ENCODE measurements at places on chromosomes 13 and 19.

GRCh38 chr19:7434391-7434790 lies 54.4 kb downstream of the PEX11G start:
- no peaks in the 10 kb centered on the region for H3K4me1 ChIP-seq
- H3K27me3 ChIP-seq, result no peaks in the 10 kb centered on the region
- no peaks in the 10 kb centered on the region for H3K36me3 ChIP-seq
- H3K4me3 ChIP-seq, result no peak overlapping the region
- DNase-seq, result no peak

- no peak for DNase-seq
- H3K4me1 ChIP-seq, result peaks cover 16% of the 10 kb centered on the region
- H3K36me3 ChIP-seq, result no peaks in the 10 kb centered on the region
- H3K4me3 ChIP-seq, result no peak overlapping the region
These were observed 10.3 kb downstream of the ACTN4 start for GRCh38 chr19:38657633-38658222.

GRCh38 chr13:59318320-59318930 lies 845.3 kb downstream of the DIAPH3 start:
- H3K27ac ChIP-seq, result no peak overlapping the region
- no peaks in the 10 kb centered on the region for H3K4me1 ChIP-seq
- H3K27me3 ChIP-seq, result no peaks in the 10 kb centered on the region
- H3K36me3 ChIP-seq, result no peaks in the 10 kb centered on the region

GRCh38 chr13:106453101-106453500 lies 82.4 kb downstream of the EFNB2 start:
- DNase-seq, result no peak
- H3K27ac ChIP-seq, result no peak overlapping the region
- H3K27me3 ChIP-seq, result no peaks in the 10 kb centered on the region
- no peaks in the 10 kb centered on the region for H3K4me1 ChIP-seq
- H3K36me3 ChIP-seq, result no peaks in the 10 kb centered on the region

GRCh38 chr13:30792285-30793000 lies 57.1 kb downstream of the ALOX5AP start:
- H3K4me3 ChIP-seq, result no peak overlapping the region
- no peaks in the 10 kb centered on the region for H3K36me3 ChIP-seq
- no peaks in the 10 kb centered on the region for H3K27me3 ChIP-seq
- H3K4me1 ChIP-seq, result no peaks in the 10 kb centered on the region

GRCh38 chr19:4052993-4053422 lies 13.7 kb downstream of the ZBTB7A start:
- peaks cover 16% of the 10 kb centered on the region for H3K36me3 ChIP-seq
- no peaks in the 10 kb centered on the region for H3K27me3 ChIP-seq
- no peak for DNase-seq

DNA sequence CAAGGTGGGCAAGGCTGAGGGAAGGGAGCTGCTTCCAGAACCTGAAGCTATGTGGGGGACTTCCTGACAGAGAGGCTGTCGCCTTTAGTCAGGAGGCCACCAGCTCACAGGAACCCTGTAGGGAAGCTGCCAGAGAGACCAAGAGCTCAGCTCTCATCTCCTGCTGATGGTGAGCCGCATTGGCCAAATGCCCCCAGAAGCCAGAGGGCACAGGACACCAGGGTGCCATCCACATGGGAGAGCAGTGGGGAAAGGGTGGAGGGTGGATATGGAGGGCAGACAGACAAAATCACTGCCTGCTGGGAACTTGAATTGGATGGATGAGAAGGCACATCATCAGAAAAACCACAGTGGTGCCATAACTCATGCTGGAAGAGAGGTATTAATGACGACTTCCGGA lies 36.0 kb downstream of the SERP2 start:
- H3K4me1 ChIP-seq, result no peaks in the 10 kb centered on the region
- no peaks in the 10 kb centered on the region for H3K27me3 ChIP-seq
- H3K4me3 ChIP-seq, result no peak overlapping the region
- DNase-seq, result no peak
- no peaks in the 10 kb centered on the region for H3K36me3 ChIP-seq

DNA sequence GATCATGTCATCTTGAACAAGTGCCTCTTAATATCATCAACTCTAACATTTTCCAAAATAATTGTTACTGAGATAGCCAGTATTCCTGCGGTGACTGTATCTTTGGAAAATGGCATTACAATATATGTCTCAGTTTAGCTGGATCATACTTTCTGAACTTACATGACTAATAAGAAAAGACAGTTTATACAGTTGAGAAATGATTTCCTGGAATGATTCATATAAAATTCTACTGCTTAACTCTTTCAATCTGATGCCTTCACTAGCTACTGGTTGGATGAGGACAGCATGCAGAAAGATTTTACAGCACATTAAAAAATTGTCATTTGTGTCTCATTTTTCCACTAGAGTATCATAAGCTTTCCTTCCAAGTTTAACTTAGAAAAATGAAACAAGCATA lies 302.1 kb downstream of the PCDH17 start:
- no peaks in the 10 kb centered on the region for H3K27me3 ChIP-seq
- no peak overlapping the region for H3K4me3 ChIP-seq
- no peaks in the 10 kb centered on the region for H3K36me3 ChIP-seq
- H3K4me1 ChIP-seq, result no peaks in the 10 kb centered on the region

DNA sequence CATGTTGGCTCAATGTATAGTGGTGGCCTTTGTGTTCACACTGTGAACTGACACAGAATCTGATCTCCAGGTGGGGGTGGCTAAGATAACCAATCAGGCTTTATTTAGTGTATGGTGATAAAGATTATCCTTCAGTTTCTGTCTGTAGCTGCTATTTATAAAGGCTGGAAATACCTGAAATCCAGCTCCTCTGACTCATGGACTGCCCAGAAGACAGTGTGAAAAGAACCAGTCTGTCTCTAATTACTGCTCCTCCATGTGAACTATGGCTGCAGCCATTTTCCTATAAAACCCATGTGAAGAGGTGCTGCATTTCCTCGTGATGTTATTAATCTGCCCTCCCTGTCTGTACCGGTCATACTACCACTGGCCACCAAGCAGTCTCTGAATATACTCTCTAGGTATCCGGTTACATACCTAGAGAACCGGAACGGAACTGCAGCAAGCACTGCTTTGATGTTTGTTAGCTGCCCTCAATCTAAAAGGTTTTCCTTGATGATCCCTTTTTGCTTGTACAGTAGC lies 238.0 kb downstream of the LHFPL6 start:
- H3K27me3 ChIP-seq, result no peaks in the 10 kb centered on the region
- no peaks in the 10 kb centered on the region for H3K36me3 ChIP-seq
- H3K4me1 ChIP-seq, result no peaks in the 10 kb centered on the region
- DNase-seq, result no peak
- no peak overlapping the region for H3K27ac ChIP-seq

GRCh38 chr19:32878988-32879387 lies 9.4 kb upstream of the SLC7A9 start:
- no peak overlapping the region for H3K27ac ChIP-seq
- H3K4me1 ChIP-seq, result no peaks in the 10 kb centered on the region
- no peaks in the 10 kb centered on the region for H3K27me3 ChIP-seq
- no peaks in the 10 kb centered on the region for H3K36me3 ChIP-seq
- DNase-seq, result no peak

GRCh38 chr19:7139095-7139494 lies 69.6 kb downstream of the ZNF557 start:
- H3K4me1 ChIP-seq, result no peaks in the 10 kb centered on the region
- no peak overlapping the region for H3K4me3 ChIP-seq
- peaks cover 6% of the 10 kb centered on the region for H3K36me3 ChIP-seq
- no peaks in the 10 kb centered on the region for H3K27me3 ChIP-seq
- DNase-seq, result no peak

- H3K4me1 ChIP-seq, result peaks cover 7% of the 10 kb centered on the region
- peak overlapping the region; percentile 82 for H3K27ac ChIP-seq
- DNase-seq, result peak; percentile 76
- peak overlapping the region; percentile 64 for H3K4me3 ChIP-seq
- H3K27me3 ChIP-seq, result no peaks in the 10 kb centered on the region
These were observed 117.4 kb downstream of the ESD start for GRCh38 chr13:46679369-46680120.

GRCh38 chr13:92833071-92833470 lies 393.5 kb upstream of the GPC6 start:
- no peaks in the 10 kb centered on the region for H3K27me3 ChIP-seq
- no peaks in the 10 kb centered on the region for H3K4me1 ChIP-seq
- H3K4me3 ChIP-seq, result no peak overlapping the region

GRCh38 chr13:46173656-46174055 lies 8.3 kb downstream of the LCP1 start:
- H3K27me3 ChIP-seq, result no peaks in the 10 kb centered on the region
- H3K27ac ChIP-seq, result peak overlapping the region; percentile 6
- DNase-seq, result no peak
- peaks cover 75% of the 10 kb centered on the region for H3K4me1 ChIP-seq
- no peaks in the 10 kb centered on the region for H3K36me3 ChIP-seq
- H3K4me3 ChIP-seq, result no peak overlapping the region

GRCh38 chr13:80297094-80297493 lies 43.8 kb downstream of the SPRY2 start:
- H3K4me3 ChIP-seq, result no peak overlapping the region
- H3K27me3 ChIP-seq, result no peaks in the 10 kb centered on the region
- DNase-seq, result no peak
- H3K36me3 ChIP-seq, result no peaks in the 10 kb centered on the region
- H3K4me1 ChIP-seq, result no peaks in the 10 kb centered on the region

- no peak overlapping the region for H3K4me3 ChIP-seq
- no peaks in the 10 kb centered on the region for H3K36me3 ChIP-seq
- no peak overlapping the region for H3K27ac ChIP-seq
- no peak for DNase-seq
- H3K4me1 ChIP-seq, result no peaks in the 10 kb centered on the region
- no peaks in the 10 kb centered on the region for H3K27me3 ChIP-seq
These were observed 147.8 kb downstream of the STK24 start for GRCh38 chr13:98429081-98429480.

- H3K36me3 ChIP-seq, result no peaks in the 10 kb centered on the region
- H3K4me1 ChIP-seq, result no peaks in the 10 kb centered on the region
- no peak overlapping the region for H3K27ac ChIP-seq
- no peak overlapping the region for H3K4me3 ChIP-seq
These were observed 25.9 kb upstream of the OR10H2 start for GRCh38 chr19:15701757-15702533.

GRCh38 chr13:71524613-71525304 lies 342.2 kb downstream of the DACH1 start:
- H3K4me3 ChIP-seq, result no peak overlapping the region
- H3K27ac ChIP-seq, result no peak overlapping the region
- no peaks in the 10 kb centered on the region for H3K36me3 ChIP-seq
- H3K27me3 ChIP-seq, result no peaks in the 10 kb centered on the region
- DNase-seq, result no peak

- no peak overlapping the region for H3K4me3 ChIP-seq
- DNase-seq, result no peak
- H3K27ac ChIP-seq, result no peak overlapping the region
- no peaks in the 10 kb centered on the region for H3K4me1 ChIP-seq
These were observed 207.4 kb downstream of the DCT start for GRCh38 chr13:94272038-94272437.

DNA sequence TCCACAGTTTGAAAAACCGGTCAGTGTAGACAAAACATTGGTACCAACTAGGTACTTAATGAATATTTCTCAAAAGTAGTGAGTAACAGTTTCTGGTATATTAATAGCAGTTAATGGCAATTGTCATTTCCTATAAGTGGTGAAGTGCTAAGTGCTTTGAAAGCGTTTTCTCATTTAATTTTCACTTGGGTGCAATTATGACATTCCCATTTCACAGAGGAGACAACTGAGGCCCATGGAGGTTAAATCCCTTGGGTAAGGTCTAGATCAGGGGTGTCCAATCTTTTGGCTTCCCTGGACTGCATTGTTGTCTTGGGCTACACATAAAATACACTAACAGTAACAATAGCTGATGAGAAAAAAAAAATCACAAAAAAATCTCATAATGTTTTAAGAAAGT lies 687 bp upstream of the SYT3 start:
- H3K27me3 ChIP-seq, result peaks cover 49% of the 10 kb centered on the region
- H3K27ac ChIP-seq, result no peak overlapping the region
- H3K4me3 ChIP-seq, result no peak overlapping the region

DNA sequence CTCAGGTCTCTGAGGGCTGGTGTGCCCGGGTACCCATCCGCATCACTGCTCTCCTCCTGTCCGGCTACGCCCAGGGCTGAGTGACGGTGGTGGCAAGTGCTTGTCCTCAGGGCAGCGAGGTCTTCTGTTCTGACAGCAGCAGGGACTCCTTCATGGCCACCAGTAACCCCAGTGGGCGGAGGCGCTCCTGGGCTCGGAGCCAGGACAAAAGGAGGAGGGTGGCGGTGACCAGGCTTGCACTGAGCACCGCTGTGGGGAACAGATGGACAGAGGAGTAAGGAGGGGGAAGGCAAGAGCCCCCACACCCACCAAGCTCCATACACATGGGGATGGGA lies 5.8 kb downstream of the CD320 start:
- H3K4me3 ChIP-seq, result no peak overlapping the region
- no peak overlapping the region for H3K27ac ChIP-seq
- no peaks in the 10 kb centered on the region for H3K27me3 ChIP-seq
- peaks cover 6% of the 10 kb centered on the region for H3K4me1 ChIP-seq

DNA sequence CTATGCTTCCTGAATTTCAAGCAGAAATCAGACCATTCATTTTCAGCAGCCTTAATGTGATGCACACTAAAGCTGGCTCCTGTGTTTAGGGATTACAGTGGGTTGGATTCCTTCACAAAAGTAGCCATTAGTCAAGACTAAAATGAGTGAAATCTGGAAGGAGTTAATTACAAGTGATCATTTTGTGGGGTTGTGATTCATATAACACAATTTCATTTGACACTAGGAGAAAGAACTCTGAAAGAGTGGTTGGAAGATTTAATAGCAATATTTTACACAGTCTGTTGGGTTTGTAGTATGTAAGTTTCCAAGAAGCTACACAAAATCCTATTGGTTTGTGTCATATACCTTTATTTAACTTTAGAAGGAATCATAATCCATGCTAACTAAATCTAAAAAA lies 236.9 kb downstream of the DCT start:
- H3K4me1 ChIP-seq, result no peaks in the 10 kb centered on the region
- H3K36me3 ChIP-seq, result no peaks in the 10 kb centered on the region
- no peak overlapping the region for H3K4me3 ChIP-seq
- no peak for DNase-seq
- H3K27me3 ChIP-seq, result no peaks in the 10 kb centered on the region

DNA sequence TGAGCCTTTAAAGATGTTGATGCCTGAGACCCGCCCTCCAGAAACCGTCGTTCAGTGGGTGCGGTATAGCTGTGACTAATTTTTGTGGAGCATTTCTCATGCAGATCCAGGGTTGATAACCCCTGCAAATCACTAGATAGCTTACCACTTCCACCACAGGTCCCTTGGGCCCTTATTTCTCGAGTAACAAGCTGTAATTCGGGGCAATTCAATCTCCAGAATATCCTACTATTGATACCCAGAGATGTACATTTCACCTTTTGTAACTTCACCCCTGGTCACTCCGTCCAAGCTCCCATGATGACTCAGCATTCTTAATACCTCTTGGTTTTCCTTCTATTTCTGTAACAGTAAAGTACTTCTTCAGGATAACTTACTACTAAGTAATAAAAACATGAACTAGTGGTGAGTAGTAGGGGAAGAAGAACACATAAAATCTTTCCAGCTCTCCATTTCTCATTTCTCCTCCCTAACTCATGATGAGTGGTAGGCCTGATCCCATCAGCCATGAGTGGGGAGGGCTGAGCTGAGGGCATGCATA lies 71.9 kb upstream of the UBL3 start:
- H3K27ac ChIP-seq, result no peak overlapping the region
- H3K4me3 ChIP-seq, result no peak overlapping the region
- H3K36me3 ChIP-seq, result no peaks in the 10 kb centered on the region
- H3K27me3 ChIP-seq, result no peaks in the 10 kb centered on the region

All from MM.1S (cell line).